ENCODE measurements at places on chromosomes 2 and 18.

- DNase-seq = peak; percentile 52
Observed at GRCh38 chr2:178109813-178110212, 2.4 kb upstream of the RBM45 start.

- DNase-seq = peak; percentile 13
Observed at GRCh38 chr2:201507725-201508124, 56.2 kb downstream of the STRADB start.

DNA sequence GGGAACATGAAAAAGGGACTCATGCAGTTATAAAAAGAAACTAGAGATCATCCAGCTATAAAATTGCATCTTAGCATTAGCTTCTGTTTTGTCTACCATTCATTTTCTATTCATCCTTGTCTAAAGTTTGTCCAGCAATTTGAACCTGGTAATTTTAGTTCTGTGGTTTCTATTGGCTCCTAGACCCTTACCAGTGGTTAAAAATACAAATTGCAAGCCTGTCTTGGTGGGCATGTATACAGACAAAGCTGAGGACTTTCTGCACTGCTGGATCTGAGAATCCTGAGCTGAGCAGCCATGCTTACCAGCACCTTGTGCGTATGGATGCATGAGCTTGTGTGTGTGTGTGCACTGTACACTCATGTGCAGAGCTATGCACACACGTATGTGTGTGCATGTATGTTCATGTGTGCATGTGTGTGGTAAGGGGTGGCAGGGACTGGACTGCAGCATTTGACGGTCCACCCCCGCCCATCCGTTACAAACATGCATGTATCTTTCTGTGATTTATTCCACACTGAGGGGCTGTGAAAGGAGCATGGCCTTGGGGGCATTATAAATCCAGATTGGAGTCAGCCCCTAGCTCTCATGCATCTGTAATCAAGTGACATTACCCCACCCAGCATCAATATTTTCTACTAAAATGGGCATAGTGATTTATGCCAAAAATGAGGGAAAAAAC is 144.7 kb downstream of the FAM210A start:
- DNase-seq = no peak

DNA sequence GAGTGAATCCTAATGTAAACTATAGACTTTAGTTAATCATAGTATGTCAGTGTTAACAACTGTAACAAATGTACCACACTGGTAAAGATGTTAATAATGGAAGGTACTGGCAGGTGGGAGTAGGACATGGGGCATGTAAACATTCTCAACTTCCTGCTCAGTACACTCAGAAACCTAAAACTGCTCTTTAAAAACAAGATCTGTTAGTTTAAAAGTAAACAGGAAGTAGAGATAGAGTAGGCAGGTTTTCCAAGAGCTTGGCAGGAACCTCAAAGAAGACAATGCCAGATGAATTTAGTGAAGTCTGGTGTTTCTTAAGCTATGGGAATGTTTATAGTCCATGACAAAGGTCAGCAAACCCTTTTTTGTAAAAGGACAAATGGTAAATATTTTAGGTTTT is 46.6 kb downstream of the CCDC138 start:
- no peak for DNase-seq

GRCh38 chr18:57864615-57865121 is 61.6 kb upstream of the ATP8B1 start:
- DNase-seq = no peak

- DNase-seq = no peak
Observed at GRCh38 chr18:46310258-46310657, 206.1 kb downstream of the HAUS1 start.

GRCh38 chr2:50831676-50832075 is 200.3 kb downstream of the NRXN1 start:
- DNase-seq = no peak

DNA sequence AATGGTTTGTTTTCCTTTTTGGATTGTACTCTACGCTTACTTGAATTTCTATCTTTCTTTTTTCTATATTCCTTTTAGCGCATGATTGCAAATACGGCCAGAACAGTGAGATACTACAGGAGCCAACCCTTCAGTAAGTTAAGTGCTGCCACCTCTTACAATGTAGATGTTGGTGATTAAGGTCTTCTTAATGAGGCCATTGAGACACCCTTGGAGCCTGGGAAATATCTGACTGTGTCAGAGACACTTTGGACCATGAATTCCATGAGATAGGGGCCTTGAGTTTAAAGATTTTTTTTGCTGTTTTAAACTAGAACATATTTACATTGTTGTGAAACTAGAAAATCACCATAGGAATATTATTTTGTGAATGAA is 27.1 kb upstream of the MAP3K20 start:
- no peak for DNase-seq

DNA sequence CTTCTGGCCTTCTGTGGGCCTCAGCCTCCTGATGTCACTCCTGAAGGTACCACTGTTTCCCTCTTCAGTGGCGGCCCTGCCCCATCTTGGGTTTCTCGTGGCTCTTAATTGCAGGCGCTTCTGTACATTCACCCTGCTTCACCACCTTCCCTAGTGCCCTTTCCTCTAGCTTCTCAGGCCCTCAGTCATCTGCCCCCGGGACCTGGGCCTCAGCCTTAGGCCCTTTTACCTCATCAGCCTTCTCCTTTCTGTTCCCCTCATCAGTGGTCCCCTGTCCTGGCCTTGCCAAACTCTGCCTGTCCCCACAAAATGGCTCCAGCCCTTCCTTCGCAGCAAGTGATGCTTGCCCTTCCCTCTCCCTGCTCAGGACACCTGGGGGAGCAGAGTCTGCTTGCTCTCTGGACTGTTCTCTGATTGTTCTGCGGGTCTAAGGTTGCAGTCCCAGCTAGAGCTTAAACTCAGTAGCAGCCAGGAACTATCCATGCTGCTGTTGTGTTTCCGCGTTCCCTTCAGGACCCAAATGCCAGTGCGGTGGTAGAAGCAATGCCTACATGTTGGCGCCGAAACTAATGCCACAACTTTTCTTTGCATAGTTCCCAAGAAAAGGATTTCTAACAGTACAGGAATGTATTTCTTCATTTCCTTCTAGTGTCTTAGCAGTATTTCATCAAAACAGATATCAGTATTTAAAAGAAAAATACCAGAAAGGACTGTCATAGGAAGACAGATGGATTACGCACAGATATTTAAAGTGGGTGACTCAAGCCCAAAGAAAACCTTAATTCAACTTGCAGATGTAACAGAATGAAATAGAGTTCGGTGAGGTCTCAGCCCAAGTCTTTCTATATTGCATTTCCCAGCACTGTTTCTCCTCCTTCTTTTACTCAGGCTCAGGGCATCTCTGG is 7.5 kb downstream of the ASB1 start:
- no peak for DNase-seq

GRCh38 chr2:45705233-45705632 is 53.8 kb downstream of the PRKCE start:
- no peak for DNase-seq

DNA sequence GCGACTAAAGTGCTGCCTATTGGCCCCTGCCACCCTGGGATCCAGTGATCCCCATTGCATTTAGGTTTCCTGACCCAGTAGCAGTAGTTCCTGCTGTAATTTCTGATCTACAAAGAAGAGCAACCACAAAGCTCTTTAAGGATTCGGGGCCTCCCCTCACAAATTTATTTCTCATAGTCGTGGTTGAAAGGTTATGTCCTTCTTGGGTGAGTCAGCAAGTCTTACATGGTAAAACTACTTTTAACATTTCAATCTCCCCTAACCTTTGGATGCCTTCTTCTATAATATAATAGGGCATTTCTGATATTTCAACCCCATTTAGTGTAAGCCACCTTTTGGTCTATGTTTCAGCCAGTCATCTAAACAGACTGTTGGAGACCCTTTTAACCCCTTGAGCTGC is 14.9 kb downstream of the PIKFYVE start:
- no peak for DNase-seq

GRCh38 chr18:25284281-25284680 is 67.7 kb downstream of the ZNF521 start:
- no peak for DNase-seq

DNA sequence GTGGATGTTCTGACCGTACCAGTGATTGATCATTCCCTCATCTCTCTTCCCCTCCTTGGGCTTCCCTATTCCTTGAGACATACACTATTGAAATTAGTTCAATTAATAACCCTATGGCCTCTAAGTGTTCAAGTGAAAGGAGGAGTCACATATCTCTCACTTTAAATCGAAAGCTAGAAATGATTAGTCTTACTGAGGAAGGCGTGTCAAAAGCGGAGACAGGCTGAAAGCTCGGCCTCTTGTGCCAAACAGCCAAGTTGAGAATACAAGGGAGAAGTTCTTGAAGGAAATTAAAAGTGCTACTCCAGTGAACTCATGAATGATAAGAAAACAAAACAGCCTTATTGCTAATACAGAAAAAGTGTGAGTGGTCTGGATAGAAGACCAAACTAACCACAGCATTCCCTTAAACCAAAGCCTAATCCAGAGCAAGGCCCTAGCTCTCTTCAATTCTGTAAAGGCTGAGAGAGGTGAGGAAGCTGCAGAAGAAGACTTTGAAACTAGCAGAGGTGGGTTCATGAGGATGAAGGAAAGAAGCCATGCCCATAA is 144.4 kb upstream of the LYPD6 start:
- DNase-seq = no peak

GRCh38 chr2:96729748-96730147 is 10.1 kb downstream of the LMAN2L start:
- DNase-seq = no peak

DNA sequence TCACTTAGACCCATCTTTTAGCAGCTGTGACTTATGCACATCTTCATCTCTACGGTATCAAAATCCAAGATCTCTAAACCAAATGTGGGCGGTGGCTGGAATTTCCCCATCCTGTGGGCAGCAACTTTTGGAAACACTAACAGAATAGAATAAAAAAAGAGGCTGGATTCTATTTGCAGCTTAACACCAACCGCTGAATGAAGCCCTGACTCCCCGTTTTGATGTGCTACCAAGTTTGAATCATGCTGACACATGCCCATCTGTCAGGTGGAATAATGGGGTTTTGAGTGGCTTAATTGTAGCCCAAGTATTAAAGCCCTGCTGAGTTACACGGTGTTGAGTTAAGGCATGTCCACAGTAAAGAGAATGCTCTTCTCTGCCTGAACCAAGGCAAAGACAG is 165.2 kb downstream of the MTCL1 start:
- peak; percentile 14 for DNase-seq

DNA sequence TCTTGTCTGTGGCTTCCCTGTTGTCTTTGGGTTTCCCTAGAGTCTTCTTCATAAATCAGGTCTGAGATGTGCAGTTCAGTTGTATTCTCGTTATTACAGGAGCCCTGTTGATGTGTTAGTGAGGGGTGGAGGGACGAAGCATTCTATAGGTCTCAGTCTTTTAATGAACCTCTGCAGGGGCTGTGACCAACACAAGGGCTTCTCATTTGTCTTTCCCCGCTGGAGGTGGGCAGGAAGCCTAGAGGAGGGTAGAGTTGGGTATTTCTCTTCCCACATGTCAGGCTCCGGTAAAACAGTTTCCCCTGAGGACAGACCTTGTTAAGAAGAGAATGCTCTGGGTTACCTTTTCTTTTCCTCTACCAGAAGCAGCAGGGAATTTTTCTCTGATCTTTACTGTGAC is 31.2 kb downstream of the PROC start:
- DNase-seq = no peak

- DNase-seq = peak; percentile 64
Observed at GRCh38 chr2:48415836-48416515, 114.0 kb upstream of the STON1 start.

DNA sequence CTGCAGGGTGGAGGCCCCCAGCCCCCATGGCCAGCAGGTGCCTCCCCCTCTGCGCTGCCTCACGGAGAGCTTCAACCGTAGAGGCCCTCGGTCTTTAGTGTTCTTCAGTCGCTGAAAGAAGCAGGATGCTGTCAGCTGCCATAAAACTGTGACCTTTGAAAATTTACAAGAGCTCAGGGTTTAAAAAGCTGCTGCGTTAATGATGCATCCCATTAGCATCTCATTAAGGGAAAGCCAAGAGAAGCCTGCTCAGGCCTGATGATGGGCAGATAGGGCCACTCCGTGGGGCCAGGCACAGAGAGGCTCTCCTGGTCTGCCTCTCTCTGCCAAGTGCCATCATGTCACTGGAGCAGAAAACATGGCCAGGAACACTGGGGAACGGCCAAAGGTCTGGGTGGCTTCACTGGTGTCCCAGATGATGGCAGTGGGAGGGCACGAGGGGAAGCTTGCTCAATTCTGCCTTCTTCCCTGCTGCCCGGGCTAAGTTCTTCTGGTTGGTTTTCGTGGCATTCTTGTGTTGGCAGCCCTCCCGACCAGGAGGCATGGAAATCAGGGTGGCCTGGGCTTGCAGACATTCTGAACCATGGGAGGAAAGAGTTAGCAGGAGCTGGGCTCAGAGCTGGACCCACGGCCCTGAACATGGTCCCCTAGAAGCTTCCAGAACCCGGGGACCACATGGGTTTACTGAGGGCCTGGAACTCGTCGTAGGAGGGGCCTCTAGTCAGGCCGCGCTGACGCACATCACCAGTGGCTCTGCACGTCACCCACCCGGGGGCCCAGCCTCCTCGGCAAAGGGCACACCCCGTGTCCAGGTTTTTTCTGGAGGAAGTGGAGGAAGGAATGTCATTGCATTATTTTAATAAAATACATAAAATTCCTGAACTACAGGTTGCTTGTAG is 250.7 kb downstream of the KLHL29 start:
- DNase-seq = no peak

DNA sequence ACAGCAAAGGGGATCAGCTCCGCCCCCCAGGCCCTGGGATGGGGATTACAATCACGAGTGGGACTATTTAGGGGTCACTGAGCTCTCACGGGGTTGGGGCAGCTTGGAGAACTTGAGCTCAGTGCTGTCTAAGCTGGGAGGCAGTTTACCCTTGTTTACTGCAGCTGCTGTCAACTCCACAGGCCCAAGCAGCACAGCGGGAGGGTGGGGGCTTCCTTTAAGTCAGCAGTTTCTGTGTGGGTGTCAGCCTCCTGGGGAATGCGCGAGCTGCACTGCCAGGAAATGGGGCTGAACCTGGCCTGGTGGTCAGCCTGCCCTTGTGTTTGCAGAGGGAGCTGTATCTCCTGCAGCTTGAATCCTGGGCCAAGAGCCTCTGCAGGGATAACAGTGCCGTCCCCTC is 29.8 kb downstream of the TOGARAM2 start:
- peak; percentile 45 for DNase-seq

DNA sequence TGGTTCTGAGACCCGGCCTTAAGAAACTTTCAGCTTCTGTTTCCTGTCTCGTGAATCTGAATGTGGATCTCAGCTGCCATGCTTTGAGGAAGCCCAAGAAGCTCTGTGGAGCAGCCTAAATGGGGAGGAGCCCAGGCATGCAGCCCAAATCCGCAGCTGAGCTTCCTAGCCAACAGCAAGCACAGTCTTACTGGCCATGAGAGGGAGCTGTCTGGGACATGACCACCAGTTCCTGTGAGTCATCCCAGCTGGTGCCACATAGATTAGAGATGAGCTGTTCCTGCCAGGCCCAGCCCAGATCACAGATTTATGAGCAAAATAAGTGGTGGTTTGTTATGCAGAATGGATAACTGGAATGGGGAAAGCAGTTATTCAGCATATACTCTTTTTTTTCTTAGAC is 224.4 kb upstream of the APCDD1 start:
- no peak for DNase-seq

GRCh38 chr18:26867471-26867870 is 2.0 kb upstream of the AQP4 start:
- no peak for DNase-seq
